Right renal pelvis (tissue), 4 donors: ENCODE measurements at places on chromosomes 4 and X.

GRCh38 chrX:110920991-110921390 lies 125.4 kb upstream of the CHRDL1 start:
- no peak for DNase-seq

- no peak for DNase-seq
These were observed 186.9 kb downstream of the LRBA start for GRCh38 chr4:150828159-150828558.

- DNase-seq = no peak
These were observed 24.5 kb upstream of the TSR2 start for GRCh38 chrX:54415534-54416350.

GRCh38 chr4:15470128-15470475 lies 420 bp downstream of the CC2D2A start:
- peak; percentile 36 for DNase-seq

DNA sequence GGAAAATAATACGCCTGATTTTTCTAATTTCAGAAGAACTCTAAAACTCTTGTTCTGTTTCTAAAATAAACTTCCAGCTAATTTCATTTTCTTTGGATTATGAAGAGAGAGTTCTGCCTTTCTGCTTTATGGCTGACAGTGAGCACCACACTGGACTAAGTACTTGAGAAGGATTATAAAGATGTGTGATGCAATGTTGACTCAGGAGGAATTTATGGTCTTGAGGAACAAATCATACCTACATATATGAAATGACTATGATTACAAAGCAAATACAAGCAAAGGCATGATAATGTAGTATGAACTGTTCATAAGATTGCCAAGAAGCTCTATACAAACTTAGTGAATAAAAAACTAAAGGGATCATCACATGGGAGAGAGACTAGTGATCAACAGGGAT lies 13.0 kb upstream of the SLC25A5 start:
- DNase-seq = no peak

DNA sequence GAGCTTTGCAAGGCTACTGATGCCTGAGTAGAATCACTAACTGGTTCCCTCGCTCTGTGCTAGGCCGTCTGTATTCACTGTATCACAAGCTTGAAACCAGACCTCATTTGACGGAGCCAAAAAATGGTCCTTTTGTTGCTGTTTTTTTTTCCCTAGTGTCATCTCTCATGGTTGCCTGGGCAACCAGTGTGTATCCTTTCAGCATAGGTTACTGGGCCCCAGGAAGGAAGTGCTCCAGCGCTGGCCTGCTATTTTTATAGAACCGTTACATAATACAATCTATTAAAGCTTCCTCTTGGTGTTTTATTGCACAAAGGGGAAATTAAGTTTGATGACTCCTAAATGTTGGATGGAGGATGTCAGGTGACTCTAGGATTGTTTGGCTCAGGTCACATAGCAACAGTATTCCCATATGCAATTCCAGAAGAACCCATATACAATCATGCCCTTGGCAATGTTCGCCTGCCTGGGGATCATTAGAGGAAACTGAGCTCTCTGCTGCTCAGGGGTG lies 220.4 kb downstream of the SPRY1 start:
- DNase-seq = peak; percentile 58

- DNase-seq = no peak
These were observed 276.5 kb upstream of the AGTR2 start for GRCh38 chrX:115894087-115894486.

DNA sequence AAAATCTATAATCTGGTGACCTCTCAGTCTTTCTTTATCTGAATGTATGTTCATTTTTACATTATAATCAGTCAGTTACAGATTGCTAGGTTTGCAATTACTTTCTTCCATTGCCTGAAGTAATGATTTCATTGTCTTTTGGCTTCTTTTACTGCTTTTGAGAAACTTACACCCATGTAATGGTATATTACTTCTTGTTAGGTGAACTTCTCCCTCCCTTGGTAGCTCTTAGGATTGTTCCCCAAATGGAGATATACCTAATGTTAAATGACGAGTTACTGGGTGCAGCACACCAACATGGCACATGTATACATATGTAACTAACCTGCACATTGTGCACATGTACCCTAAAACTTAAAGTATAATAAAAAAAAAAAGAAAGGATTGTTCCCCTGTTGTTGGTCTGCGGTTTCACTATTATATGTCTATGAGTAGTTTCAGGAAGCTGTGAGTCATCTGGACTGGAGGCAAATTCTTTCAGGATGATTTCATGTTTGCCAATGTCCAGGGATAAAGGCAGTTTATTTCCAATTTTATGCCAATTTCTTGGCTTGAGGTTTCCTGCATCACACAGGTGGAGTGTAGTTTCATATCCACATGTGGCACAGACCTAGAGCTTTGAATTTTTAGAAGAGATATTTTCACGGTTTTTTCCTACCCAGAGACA lies 21.8 kb downstream of the SPANXC start:
- DNase-seq = no peak

DNA sequence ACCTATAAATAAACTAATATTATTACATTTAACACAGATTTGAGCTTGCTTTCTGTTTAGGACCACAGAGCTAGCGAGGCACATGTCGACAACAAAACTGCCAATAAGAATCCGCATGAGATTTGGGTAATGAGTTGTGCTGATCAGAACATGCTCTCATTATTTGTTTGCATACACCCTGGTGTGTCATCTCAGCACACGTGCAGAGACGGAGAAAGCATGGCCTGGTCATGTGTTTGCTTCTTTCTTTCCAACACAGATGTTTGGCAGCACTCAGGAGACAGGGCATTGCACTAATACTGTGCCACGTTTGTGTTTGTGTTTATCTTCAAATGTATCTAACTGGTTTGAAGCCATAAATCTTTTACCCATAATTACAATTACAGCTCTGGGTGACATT lies 364.8 kb downstream of the ARAP2 start:
- no peak for DNase-seq

GRCh38 chr4:52711834-52712250 lies 39.4 kb downstream of the ERVMER34-1 start:
- no peak for DNase-seq

GRCh38 chr4:106270736-106271135 lies 45.3 kb downstream of the TBCK start:
- DNase-seq = no peak

GRCh38 chrX:68699960-68700746 lies 52.7 kb downstream of the STARD8 start:
- DNase-seq = no peak

GRCh38 chr4:157727163-157727562 lies 445.7 kb downstream of the GASK1B start:
- no peak for DNase-seq

DNA sequence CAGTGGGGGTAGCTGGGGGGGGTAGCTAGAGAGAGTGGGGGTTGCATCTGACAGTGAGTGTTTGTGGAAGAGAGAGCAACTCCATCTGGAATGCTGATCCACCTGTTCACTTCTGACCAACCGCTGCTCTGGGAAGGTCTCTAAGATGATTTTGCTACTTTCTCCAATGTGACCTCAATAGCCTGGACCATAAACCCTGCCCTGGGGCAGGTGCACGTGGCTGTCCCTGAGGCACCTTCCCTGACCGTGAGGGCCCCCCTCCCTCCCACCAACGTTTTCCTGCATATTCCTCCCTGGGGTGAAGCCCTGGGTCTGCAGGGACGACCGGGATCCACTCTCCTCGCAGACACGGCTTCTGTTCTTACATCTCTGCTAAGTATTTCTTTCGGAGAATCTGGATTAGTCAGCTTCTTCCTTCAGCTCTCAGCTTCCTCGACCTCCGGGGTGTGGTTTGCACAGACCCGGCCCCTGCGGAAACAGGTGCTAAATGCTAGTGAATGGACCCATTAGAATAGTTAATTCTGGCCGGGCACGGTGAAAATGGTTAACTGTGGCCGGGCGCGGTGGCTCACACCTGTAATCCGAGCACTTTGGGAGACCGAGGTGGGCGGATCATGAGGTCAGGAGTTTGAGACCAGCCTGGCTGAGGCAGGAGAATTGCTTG lies 21.4 kb upstream of the PLCXD1 start:
- no peak for DNase-seq

GRCh38 chr4:36870121-36870520 lies 374.4 kb upstream of the NWD2 start:
- no peak for DNase-seq
